Aorta (tissue), 5 donors: ENCODE measurements at places on chromosomes 2 and 18. TPM values are rescaled to one million over a fixed set of nuclear protein-coding genes. Genes with fewer than 3 reads are reported as not detected.

Gene FAM124B
- polyA plus RNA-seq: not detected

DNA sequence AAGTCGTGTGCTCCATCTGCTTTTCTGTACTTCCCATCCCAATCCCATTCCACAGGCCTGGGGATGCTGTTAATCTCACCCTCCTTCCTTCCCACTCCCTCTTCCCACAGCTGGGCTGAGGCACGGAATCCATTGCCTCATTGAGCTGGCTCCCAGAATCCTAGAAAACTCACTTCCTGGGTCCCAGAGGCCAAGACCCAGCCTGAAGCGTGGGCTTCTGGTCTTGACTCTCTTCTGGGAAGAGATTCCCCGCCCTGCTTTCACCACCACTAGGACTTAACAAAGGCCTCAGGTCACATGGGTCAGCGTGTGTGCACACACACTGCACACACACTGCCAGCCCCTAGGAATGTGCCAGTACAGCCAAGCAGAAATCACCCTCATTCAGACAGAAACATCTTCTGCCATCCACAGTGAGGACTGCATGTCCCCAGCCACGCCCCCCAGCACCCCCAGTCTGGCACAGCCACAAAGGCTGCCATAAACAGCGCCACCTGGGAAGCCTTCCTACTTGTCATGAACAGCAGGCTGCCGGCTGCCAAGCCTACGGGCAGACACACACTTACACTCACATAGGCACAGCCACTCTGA lies 165.8 kb downstream of the TNS1 start:
- H3K36me3 ChIP-seq: peaks cover 27% of the 10 kb centered on the region
- peaks cover 3% of the 10 kb centered on the region for H3K4me1 ChIP-seq
- H3K4me3 ChIP-seq: no peak overlapping the region
- no peaks in the 10 kb centered on the region for H3K27me3 ChIP-seq
- H3K27ac ChIP-seq: no peak overlapping the region

DNA sequence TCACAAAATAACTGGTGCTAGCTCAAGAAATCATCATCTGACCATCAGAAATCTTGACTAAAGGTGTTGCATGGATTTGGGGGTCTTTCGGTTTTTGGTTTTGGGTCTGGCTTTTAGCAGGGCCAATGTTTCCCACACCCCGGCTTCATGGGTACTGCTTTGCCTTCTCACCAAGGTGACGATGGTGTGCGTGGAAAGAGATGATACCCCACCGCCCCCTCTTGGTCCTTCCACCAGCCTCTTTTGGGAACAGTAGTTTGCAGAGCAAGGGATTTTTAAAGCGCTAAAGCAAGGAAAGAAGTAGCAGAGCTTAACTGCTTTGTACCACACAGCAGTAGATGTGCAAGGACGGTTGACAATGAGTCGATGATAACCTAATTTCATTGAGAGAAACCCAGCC lies 42.3 kb downstream of the BOLA3 start:
- no peak overlapping the region for H3K4me3 ChIP-seq
- no peaks in the 10 kb centered on the region for H3K4me1 ChIP-seq
- no peaks in the 10 kb centered on the region for H3K36me3 ChIP-seq
- H3K27ac ChIP-seq: no peak overlapping the region
- no peak for DNase-seq

- no peaks in the 10 kb centered on the region for H3K27me3 ChIP-seq
- H3K36me3 ChIP-seq: no peaks in the 10 kb centered on the region
- DNase-seq: no peak
- no peak overlapping the region for H3K4me3 ChIP-seq
Observed at GRCh38 chr2:28522481-28522880, 26.6 kb downstream of the PLB1 start.
